ENCODE measurements at places on chromosomes 6 and 20.

GRCh38 chr20:33647603-33648395, 14.3 kb upstream of the C20orf144 start:
- DNase-seq: no peak

- DNase-seq: no peak
These were observed 141.0 kb downstream of the NFATC2 start for GRCh38 chr20:51401496-51401895.

- DNase-seq: no peak
These were observed 98.1 kb downstream of the FAM120B start for GRCh38 chr6:170404697-170405096.

GRCh38 chr6:85945459-85946185, 302.9 kb upstream of the SYNCRIP start:
- no peak for DNase-seq

DNA sequence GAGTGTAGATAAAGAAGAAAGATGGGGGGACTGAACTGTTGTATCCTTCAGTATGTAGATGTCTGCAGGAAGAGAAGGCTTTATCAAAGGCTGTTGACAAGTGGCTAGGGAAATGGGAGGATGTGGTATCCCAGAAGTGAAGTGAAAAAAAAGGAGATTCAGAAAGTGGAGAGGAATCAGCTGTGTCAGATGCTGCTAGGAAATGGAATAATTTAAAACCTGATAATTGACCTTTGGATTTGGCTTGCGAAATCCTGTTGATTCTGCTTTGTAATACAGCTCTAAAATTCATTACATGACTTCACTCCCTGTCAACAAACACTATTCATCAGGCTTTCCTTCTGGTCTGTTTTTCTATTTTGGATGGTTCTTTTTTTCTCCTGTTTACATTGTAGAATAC, 41.7 kb downstream of the PHF3 start:
- DNase-seq: no peak

DNA sequence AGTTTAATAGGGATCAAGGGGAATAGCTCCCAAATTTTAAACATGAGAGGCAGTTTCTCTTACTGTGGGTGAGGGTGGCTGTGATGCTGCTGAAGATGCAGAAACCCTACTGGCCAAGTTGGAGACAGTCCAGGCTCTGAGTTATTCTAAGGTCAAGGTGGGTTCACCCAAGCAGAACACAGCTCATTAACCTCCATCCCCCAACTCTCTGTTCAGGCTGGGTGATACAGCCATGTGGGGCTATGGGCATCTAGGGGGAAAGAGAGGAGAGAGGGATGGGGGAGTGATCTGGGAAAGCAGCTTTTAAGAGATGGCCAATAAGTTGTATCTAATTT, 18.9 kb upstream of the TRAM2 start:
- no peak for DNase-seq

- DNase-seq: no peak
These were observed 690 bp downstream of the NEU1 start for GRCh38 chr6:31861919-31862343.

DNA sequence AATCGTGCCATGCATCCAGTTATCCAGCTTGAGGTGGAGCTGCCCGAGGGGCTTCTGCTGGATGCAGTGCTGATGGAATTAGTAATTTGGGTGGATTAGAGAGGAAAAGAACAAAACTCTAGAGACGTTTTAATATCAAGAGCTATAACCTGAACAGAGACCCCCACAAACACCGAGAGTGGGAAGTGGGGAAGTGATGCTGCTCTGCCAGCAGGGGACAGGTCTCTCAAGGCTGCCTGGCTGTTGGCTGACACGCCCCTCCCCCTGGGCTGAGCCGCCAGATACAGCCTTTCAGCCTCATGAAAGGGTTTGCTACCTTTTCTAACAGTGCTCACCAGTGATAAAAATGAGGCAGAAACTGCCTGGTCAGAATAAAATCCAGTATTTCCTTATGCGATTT, 9.6 kb downstream of the LEMD2 start:
- DNase-seq: no peak

Measured in CD4-positive, alpha-beta T cell treated with Interleukin-4 for 1 hour (primary cell).